ENCODE measurements at places on chromosomes 12 and 14. TPM values are rescaled to one million over a fixed set of nuclear protein-coding genes. Genes with fewer than 3 reads are reported as not detected.
A peak's percentile ranks its signal among the peaks of the same experiment; 100 is the strongest.

- no peaks in the 10 kb centered on the region for H3K4me1 ChIP-seq
- no peaks in the 10 kb centered on the region for H3K36me3 ChIP-seq
- no peaks in the 10 kb centered on the region for H3K27me3 ChIP-seq
- no peak overlapping the region for H3K4me3 ChIP-seq
- H3K27ac ChIP-seq, result no peak overlapping the region
- no peak for DNase-seq
Measured at GRCh38 chr14:24874514-24875202, 175.3 kb downstream of the STXBP6 start.

DNA sequence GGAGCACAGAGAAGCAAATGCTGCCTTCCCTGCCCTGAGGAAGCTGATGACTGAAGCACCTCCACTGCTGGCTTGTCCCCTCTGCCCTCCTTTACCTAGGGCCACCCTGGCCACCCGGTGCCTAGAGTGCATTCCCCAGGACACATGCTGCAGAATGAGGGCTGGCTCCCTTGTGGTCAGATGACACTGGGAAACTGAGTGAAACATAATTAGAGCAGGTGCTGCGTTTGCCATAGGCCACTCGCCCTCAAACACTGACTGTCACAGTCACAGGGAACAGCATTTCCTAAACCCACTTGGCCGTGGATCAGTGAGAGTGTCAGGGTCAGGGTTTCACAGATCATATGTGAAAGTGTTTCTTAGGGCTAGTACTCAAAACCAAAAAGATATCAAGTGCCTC is 16.0 kb downstream of the TCHP start:
- no peaks in the 10 kb centered on the region for H3K36me3 ChIP-seq
- no peak overlapping the region for H3K4me3 ChIP-seq
- H3K27me3 ChIP-seq, result no peaks in the 10 kb centered on the region
- no peaks in the 10 kb centered on the region for H3K4me1 ChIP-seq

- no peaks in the 10 kb centered on the region for H3K27me3 ChIP-seq
- no peak overlapping the region for H3K4me3 ChIP-seq
- no peaks in the 10 kb centered on the region for H3K36me3 ChIP-seq
- no peak overlapping the region for H3K27ac ChIP-seq
- DNase-seq, result no peak
Measured at GRCh38 chr12:38555620-38556591, 239.3 kb downstream of the ALG10B start.

DNA sequence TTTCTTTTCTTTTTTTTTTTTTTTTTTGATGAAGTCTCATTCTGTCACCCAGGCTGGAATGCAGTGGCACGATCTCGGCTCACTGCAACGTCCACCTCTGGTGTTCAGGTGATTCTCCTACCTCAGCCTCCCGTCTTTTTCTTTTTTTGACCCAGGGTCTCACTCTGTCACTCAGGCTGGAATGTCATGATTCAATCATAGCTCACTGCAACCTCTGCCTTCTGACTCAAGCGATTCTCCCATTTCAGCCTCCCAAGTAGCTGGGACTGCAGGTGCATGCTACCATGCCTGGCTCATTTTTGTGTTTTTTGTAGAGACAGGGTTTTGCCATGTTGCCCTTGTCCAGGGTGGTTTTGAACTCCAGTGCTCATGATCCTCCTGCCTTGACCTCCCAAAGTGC is 12.0 kb downstream of the FUT8 start:
- no peak for DNase-seq
- no peaks in the 10 kb centered on the region for H3K27me3 ChIP-seq
- H3K27ac ChIP-seq, result no peak overlapping the region

DNA sequence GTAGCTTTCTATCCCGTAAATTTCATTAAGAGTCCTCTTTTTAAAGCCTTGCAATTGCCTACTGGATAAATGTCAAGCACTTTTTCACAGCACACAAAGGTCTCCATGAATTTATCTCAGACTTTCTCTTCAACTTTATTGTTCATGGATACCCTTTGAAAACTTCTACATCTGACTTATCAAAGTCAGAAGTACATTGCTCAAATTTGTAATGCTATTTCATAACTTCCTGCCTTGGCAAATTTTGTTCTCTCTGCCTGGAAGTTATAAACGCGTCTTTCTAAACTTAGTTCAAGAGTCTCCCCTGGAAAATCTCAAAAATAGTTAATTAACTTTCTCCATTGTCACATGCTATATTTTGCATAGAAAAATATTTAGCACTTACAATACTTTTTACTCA is 55.9 kb upstream of the RERGL start:
- H3K27ac ChIP-seq, result no peak overlapping the region
- no peaks in the 10 kb centered on the region for H3K27me3 ChIP-seq
- H3K36me3 ChIP-seq, result no peaks in the 10 kb centered on the region
- H3K4me3 ChIP-seq, result no peak overlapping the region
- no peak for DNase-seq

Gene SERPINA10
- total RNA-seq, result not detected

DNA sequence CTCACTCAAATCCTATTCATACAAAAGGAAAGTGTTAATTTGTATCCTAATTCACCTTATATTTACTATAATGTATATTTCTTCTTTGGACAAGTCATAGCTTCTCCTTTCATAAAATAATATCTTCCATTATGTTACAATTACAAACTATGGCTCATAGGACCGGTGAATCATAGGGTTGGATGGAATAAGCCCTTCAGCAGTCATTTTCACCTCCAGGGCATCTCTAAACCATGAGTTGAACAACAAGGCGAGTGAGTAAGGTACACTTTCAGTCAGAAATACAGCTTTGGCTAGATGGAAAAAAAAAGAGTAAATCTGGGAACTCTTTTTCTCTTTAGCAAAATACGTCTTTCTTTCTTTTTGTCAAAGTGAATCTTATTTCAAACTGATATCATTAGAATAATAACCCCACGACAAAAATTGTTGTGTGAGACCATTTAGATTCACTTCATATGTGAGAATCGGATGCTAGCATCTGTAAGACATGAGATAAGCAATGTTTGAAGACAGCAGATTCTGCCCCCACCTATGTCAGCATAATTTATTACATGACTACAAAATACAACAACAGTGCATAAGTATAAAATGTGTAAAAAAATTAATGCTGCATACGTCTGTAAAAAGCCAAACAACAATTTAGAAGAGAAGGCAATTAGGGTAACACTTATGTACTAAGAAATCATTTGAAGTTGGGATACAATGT is 184.4 kb upstream of the SLC38A2 start:
- H3K27me3 ChIP-seq, result no peaks in the 10 kb centered on the region
- H3K4me3 ChIP-seq, result no peak overlapping the region
- peak overlapping the region; percentile 42 for H3K27ac ChIP-seq
- H3K4me1 ChIP-seq, result peaks cover 6% of the 10 kb centered on the region
- no peaks in the 10 kb centered on the region for H3K36me3 ChIP-seq
- no peak for DNase-seq

Gene CCDC196
- total RNA-seq, result not detected

Gene GPR68
- 0.33 TPM for total RNA-seq

GRCh38 chr12:40691913-40692764 is at the start of gene CNTN1:
Gene CNTN1, plus strand, starts transcription at chr12:40692439.
- DNase-seq, result peak; percentile 82
- no peaks in the 10 kb centered on the region for H3K4me1 ChIP-seq
- H3K27me3 ChIP-seq, result no peaks in the 10 kb centered on the region
- H3K36me3 ChIP-seq, result no peaks in the 10 kb centered on the region

GRCh38 chr12:12803186-12803585 is 10.0 kb upstream of the DDX47 start:
- no peak for DNase-seq
- H3K4me3 ChIP-seq, result no peak overlapping the region
- no peaks in the 10 kb centered on the region for H3K36me3 ChIP-seq
- H3K4me1 ChIP-seq, result peaks cover 2% of the 10 kb centered on the region

- H3K4me1 ChIP-seq, result peaks cover 3% of the 10 kb centered on the region
- H3K36me3 ChIP-seq, result no peaks in the 10 kb centered on the region
- peak overlapping the region; percentile 76 for H3K27ac ChIP-seq
- DNase-seq, result no peak
- no peaks in the 10 kb centered on the region for H3K27me3 ChIP-seq
Measured at GRCh38 chr14:49688701-49689030, 652 bp upstream of the POLE2 start.

Gene LGR5
- 3.5 TPM for total RNA-seq

DNA sequence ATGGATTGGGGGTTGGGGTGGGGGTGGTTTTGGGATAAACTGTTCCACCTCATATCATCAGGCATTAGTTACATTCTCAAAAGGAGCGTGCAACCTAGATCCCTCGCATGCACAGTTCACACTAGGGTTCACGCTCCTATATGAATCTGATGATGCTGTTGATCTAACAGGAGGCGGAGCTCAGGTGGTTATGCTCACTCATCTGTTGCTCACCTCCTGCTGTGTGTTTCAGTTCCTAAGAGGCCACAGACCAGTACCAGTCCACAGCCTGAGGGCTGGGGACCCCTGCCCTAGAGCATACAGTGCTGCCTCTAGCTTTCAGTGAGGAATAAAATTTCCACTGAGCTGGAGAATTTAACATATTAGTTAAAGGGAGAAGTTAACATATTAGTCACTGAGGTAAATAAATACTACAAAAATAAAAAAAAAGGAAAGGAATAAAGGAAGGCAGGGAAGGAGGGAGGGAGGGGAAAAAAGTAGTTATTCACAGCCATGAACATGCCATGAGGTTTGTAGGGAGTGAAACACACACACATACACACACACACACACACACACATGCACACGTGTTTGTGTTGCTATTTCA is 612.7 kb upstream of the TBX3 start:
- no peaks in the 10 kb centered on the region for H3K27me3 ChIP-seq
- no peak overlapping the region for H3K27ac ChIP-seq
- H3K4me1 ChIP-seq, result no peaks in the 10 kb centered on the region

Gene SLC25A21
- total RNA-seq, result 1.5 TPM

- H3K27me3 ChIP-seq, result no peaks in the 10 kb centered on the region
- H3K36me3 ChIP-seq, result no peaks in the 10 kb centered on the region
- no peaks in the 10 kb centered on the region for H3K4me1 ChIP-seq
Measured at GRCh38 chr14:77864085-77864484, 64.2 kb downstream of the ADCK1 start.

DNA sequence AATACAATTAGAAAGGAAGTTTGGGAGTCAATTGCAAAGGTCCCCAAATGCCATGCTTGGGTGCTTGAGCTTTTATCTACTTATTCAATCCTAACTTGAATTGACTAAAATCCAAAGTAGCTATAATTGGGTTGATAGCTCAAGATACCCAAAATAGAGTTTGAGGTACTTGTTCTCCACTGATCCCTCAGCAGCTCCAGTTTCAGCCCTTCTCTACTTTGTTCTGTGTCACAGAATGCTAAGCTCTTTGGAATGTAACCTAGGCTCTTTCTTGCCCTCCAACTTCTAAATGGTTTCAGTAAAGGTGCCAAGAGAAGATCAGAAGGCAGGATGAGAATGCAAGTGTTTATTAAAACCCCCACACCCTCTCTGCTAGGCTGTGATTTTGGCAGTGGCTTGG is 251.4 kb upstream of the CLEC14A start:
- H3K4me1 ChIP-seq, result peaks cover 4% of the 10 kb centered on the region
- H3K4me3 ChIP-seq, result no peak overlapping the region
- H3K27ac ChIP-seq, result no peak overlapping the region
- no peak for DNase-seq
- H3K27me3 ChIP-seq, result no peaks in the 10 kb centered on the region
- no peaks in the 10 kb centered on the region for H3K36me3 ChIP-seq

Gene KCNK13
- 0.23 TPM for total RNA-seq

- no peaks in the 10 kb centered on the region for H3K36me3 ChIP-seq
- no peaks in the 10 kb centered on the region for H3K27me3 ChIP-seq
- H3K4me3 ChIP-seq, result no peak overlapping the region
Measured at GRCh38 chr12:5083955-5084849, 40.5 kb downstream of the KCNA5 start.

DNA sequence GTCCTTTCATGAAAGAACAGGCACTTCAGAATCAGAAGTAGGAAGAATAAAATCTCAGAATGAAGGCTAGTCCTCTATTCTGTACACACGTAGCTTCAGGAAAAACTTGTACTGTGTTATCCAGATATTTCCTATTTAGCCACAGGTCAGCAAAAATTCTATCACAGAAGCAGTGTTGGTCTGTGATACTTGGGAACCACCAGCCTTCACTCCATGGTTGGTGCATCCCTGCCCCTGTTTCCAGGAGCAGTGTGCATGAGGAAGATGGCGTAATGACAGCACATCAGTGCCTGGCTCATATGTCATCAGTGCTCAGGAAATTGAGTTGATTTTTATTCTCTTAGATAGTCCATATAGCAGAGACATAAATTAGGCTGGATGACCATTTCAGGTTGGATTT is 87.7 kb downstream of the SAMD4A start:
- no peaks in the 10 kb centered on the region for H3K27me3 ChIP-seq
- no peak overlapping the region for H3K4me3 ChIP-seq
- H3K4me1 ChIP-seq, result peaks cover 3% of the 10 kb centered on the region

Gene C14orf180
- total RNA-seq, result 0.12 TPM

Gene MYH7
- 1.1 TPM for total RNA-seq

- no peaks in the 10 kb centered on the region for H3K36me3 ChIP-seq
- H3K27ac ChIP-seq, result no peak overlapping the region
- no peak overlapping the region for H3K4me3 ChIP-seq
- no peaks in the 10 kb centered on the region for H3K27me3 ChIP-seq
- peaks cover 4% of the 10 kb centered on the region for H3K4me1 ChIP-seq
- no peak for DNase-seq
Measured at GRCh38 chr14:58663494-58664111, 25.8 kb downstream of the DACT1 start.

Gene MOK
- 51.1 TPM for total RNA-seq

DNA sequence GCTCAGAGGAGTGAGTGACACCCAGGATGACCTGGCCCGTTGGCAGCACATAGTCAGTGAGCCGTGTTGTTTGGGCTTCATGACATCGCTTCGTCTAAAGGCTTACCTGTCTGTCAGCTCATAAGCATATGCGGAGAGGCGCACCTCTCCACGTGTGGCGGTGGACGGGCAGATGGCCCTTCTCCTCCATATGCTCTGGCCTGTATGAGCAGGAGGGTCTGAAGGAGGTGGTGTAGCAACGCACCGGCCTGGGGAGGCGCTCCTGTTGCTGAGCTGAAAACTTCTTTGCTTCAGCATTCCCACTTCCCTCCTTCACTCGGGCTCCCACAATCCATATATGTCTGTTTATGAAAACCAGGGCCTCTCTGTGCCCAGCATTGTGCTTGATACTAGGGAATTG is 186.1 kb downstream of the TSPAN9 start:
- DNase-seq, result no peak
- peaks cover 6% of the 10 kb centered on the region for H3K4me1 ChIP-seq
- no peak overlapping the region for H3K4me3 ChIP-seq
- H3K27ac ChIP-seq, result no peak overlapping the region

- H3K27me3 ChIP-seq, result no peaks in the 10 kb centered on the region
- DNase-seq, result no peak
- no peaks in the 10 kb centered on the region for H3K36me3 ChIP-seq
- no peak overlapping the region for H3K27ac ChIP-seq
- no peak overlapping the region for H3K4me3 ChIP-seq
- peaks cover 15% of the 10 kb centered on the region for H3K4me1 ChIP-seq
Measured at GRCh38 chr12:109512608-109513007, 35.2 kb downstream of the UBE3B start.

Data from ovary (tissue), 10 donors.